ENCODE measurements at places on chromosomes 7 and 10. TPM values are rescaled to one million over a fixed set of nuclear protein-coding genes. Genes with fewer than 3 reads are reported as not detected.

FOXP2 gene
- 0.17 TPM for total RNA-seq

- H3K4me1 ChIP-seq, result peaks cover 26% of the 10 kb centered on the region
- DNase-seq, result no peak
- no peaks in the 10 kb centered on the region for H3K27me3 ChIP-seq
- no peak overlapping the region for H3K27ac ChIP-seq
- no peak overlapping the region for H3K4me3 ChIP-seq
Measured at GRCh38 chr7:104933022-104933421, 81.0 kb upstream of the KMT2E start.

DNA sequence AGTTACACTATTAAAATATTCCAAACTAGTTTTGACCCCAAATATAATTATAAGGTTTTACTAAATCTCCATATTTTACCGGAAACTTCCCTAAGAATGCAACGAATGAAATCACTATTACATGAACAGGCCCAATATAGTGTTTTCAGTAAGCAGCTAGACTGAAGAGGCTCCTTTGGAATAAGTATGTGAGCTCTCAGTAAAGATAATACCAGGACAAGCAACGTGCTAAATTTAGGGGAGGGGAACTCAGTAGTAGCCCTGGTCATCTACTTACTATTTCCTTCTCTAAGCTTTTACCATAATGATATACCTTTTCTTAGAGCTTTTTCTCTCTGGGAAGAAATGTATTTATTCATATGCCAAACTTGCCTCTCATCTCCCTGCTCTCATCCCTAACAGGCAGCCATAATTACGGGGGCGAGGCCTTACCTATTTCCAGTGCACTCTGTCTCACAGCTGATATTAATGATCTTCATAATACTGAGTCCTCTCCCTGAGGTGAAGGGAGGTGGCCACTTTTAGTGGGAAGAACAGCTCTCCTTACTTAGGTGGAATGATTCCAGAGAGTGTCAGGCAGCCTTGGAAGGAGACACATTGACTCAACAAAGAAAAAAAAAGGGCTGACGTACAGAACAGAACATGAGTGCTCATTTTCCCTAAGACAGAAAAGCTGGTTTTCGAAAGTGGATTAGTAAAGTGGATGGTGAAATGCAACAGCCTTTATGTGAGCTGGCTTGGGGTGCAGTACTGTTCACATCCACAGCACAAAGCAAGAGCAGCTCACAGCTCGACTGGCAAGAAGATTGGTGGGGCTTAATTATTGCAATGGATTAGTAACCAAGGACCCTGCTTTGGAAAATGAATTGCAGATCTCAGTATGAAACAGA, 165.4 kb downstream of the GLI3 start:
- no peaks in the 10 kb centered on the region for H3K36me3 ChIP-seq
- no peak overlapping the region for H3K27ac ChIP-seq
- no peaks in the 10 kb centered on the region for H3K27me3 ChIP-seq
- DNase-seq, result no peak

DNA sequence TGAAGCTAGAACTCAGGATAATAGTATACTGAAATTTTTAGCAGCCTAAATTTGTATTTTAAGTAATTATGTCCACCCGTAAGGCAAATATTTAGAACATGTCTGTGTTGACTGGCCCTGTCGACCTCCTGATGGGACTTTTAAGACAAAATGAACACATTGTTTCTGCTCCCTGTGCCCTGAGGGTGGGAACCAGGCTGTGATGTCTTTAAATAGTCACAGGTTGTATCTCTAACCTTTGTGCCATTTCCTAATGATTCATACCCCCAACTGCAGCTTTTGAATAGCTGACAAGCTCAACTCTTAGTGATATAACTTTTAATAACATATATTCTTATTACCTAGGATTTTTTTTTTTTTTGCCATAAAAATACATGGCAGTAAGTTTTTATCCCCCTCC, 494.9 kb upstream of the AKR1E2 start:
- no peak for DNase-seq
- no peaks in the 10 kb centered on the region for H3K36me3 ChIP-seq
- H3K27ac ChIP-seq, result no peak overlapping the region
- no peak overlapping the region for H3K4me3 ChIP-seq

CLDN4 gene
- 32.0 TPM for total RNA-seq

SYT15 gene
- 1.2 TPM for total RNA-seq

DNA sequence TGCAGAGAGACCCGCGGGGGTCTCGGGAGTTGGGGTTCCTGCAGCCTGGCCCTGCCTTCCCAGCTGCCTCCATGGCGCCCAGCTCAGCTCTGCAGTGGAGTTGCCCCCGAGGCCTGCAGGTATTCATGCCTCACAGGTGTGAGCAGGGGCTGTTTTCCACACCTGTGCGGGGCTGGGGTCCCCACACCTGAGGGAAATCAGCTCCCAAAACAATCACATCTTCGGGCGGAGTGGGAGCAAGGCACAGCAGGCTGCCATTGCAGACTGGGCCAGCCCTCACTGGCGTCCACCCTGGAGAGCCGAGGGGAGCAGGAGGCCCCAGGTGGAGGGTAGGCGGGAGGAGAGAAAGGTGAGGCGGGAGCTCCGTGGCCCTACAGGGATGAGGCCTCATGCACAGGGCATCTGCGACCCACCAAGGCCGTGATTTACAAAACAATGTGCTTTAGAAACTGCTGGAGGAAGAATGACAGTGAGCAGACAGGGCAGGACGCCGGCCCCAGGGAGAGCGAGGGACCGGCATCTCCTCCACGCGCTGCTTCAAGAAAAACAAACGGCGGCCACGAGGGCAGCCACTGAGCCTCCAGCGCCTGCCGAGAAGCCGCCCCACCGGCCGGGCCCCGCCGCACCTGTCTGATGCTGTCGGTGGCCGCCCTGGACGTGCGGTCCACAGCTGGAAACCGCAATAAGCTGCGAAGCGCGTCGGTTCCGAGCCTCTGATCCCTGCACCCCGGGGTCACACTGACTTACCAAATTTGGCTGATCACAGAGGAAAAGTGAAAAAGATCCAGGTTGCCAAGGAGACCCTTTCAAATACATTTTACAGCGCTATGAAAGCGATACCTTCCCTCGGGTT, 53.0 kb upstream of the PDGFA start:
- peak; percentile 52 for DNase-seq
- no peak overlapping the region for H3K4me3 ChIP-seq
- peaks cover 18% of the 10 kb centered on the region for H3K4me1 ChIP-seq
- no peak overlapping the region for H3K27ac ChIP-seq

DNA sequence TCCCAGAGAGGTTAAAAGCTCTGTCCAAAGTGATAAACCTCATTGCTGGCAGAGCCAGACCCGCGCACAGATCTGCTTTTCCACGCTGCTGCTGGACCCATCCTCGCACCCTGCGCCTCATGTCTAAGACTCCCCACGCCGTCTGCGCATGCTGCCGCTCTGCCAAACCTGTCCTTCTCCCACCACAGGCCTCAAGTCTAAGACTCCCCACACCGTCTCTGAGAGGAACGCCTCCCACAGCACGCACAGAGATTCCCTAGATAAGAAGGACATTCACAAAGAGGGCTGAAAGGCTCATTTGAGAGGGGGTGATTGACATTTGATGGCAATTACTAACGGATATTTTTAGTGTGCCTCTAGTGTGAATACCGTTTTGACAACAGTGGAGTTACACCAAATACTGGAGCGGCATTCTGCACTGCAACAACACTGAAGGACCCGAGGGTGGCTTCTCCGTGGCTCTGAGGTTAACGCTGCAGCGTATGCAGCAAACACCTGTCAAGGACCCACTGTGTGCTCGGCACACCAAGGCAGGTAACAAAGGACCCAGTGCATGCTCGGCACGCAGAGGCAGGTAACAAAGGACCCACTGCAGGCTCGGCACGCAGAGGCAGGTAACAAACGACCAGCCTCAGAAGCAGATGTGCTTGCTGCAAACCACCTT, 231.4 kb downstream of the DNAJB6 start:
- H3K27me3 ChIP-seq, result peaks cover 40% of the 10 kb centered on the region
- DNase-seq, result no peak
- H3K4me3 ChIP-seq, result peak overlapping the region; percentile 76

GRCh38 chr10:122561212-122561611, 658 bp downstream of the DMBT1 start:
- H3K36me3 ChIP-seq, result no peaks in the 10 kb centered on the region
- peaks cover 20% of the 10 kb centered on the region for H3K4me1 ChIP-seq
- DNase-seq, result no peak
- H3K27me3 ChIP-seq, result no peaks in the 10 kb centered on the region

- H3K4me1 ChIP-seq, result peaks cover 20% of the 10 kb centered on the region
- DNase-seq, result no peak
- H3K4me3 ChIP-seq, result no peak overlapping the region
Measured at GRCh38 chr10:21449288-21449966, 76.1 kb downstream of the SKIDA1 start.

GRCh38 chr7:43643846-43644245, 60.9 kb downstream of the STK17A start:
- peaks cover 48% of the 10 kb centered on the region for H3K36me3 ChIP-seq
- no peak for DNase-seq
- no peaks in the 10 kb centered on the region for H3K27me3 ChIP-seq
- H3K27ac ChIP-seq, result peak overlapping the region; percentile 73
- H3K4me3 ChIP-seq, result no peak overlapping the region
- H3K4me1 ChIP-seq, result peaks cover 37% of the 10 kb centered on the region

- H3K27ac ChIP-seq, result no peak overlapping the region
- H3K4me3 ChIP-seq, result no peak overlapping the region
- H3K27me3 ChIP-seq, result no peaks in the 10 kb centered on the region
- no peaks in the 10 kb centered on the region for H3K4me1 ChIP-seq
Measured at GRCh38 chr7:86786376-86786775, 142.7 kb downstream of the GRM3 start.

SDK1 gene
- 10.0 TPM for total RNA-seq

NYAP1 gene
- total RNA-seq, result 7.6 TPM

GRCh38 chr10:62109587-62110293, 158.9 kb downstream of the RTKN2 start:
- H3K27me3 ChIP-seq, result no peaks in the 10 kb centered on the region
- no peaks in the 10 kb centered on the region for H3K4me1 ChIP-seq
- H3K4me3 ChIP-seq, result no peak overlapping the region
- DNase-seq, result no peak
- H3K36me3 ChIP-seq, result no peaks in the 10 kb centered on the region
- no peak overlapping the region for H3K27ac ChIP-seq

- H3K27me3 ChIP-seq, result no peaks in the 10 kb centered on the region
- no peaks in the 10 kb centered on the region for H3K36me3 ChIP-seq
- no peak overlapping the region for H3K4me3 ChIP-seq
- no peak for DNase-seq
- H3K27ac ChIP-seq, result no peak overlapping the region
Measured at GRCh38 chr7:2411815-2412586, 8.6 kb downstream of the CHST12 start.

ACSM6 gene
- total RNA-seq, result 0.14 TPM

Data from WTC11 (cell line).